CD4-positive, CD25-positive, alpha-beta regulatory T cell (primary cell): ENCODE measurements at places on chromosomes 6 and 20.

- peaks cover 39% of the 10 kb centered on the region for H3K36me3 ChIP-seq
- H3K27ac ChIP-seq: no peak overlapping the region
- H3K4me3 ChIP-seq: no peak overlapping the region
- no peak for DNase-seq
- no peaks in the 10 kb centered on the region for H3K27me3 ChIP-seq
These were observed 52.9 kb downstream of the RPP40 start for GRCh38 chr6:4950836-4951533.

- H3K27me3 ChIP-seq: no peaks in the 10 kb centered on the region
- no peak overlapping the region for H3K27ac ChIP-seq
- H3K36me3 ChIP-seq: no peaks in the 10 kb centered on the region
- no peak overlapping the region for H3K4me3 ChIP-seq
These were observed 21.7 kb downstream of the CST9L start for GRCh38 chr20:23546435-23547144.

- H3K27ac ChIP-seq: peak overlapping the region; percentile 89
- H3K4me1 ChIP-seq: peaks cover 44% of the 10 kb centered on the region
- no peak for DNase-seq
- H3K27me3 ChIP-seq: no peaks in the 10 kb centered on the region
- peak overlapping the region; percentile 85 for H3K4me3 ChIP-seq
These were observed 670 bp downstream of the NCOA5 start for GRCh38 chr20:46089167-46089416.

DNA sequence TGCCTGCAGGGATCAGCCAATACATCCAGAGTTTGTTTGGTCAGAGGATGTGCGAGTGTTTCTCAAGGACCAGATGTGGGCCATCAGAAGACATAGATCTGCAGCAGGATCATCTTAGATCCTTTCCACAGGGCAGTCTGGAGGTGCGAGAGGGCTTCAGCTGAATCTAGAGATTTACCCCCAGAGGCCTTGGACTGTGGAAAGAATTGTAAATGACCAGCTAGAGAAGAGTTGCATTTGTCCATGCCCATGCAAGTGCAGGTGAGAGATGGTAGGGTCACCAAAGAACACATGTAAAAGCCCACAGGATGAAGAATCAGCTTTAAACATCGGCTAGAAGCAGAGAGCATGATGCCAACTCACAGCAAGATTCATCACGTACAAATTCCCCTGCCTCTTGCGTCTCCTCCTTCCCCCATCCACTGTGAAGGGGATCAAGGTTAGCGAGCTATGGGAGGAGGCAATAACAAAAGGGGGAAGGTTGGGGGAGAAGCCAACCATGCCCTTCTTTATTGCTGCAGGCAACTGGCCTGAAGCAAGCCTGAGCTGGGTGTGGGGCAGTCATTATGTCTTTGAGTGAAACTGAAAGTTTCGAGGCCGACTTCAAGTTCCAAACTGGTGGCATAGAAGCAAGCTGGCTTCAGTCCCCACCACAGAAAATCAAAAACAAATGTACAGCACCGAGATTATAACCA lies 83.5 kb downstream of the SCML4 start:
- DNase-seq: peak; percentile 38
- peaks cover 47% of the 10 kb centered on the region for H3K4me1 ChIP-seq
- peaks cover 22% of the 10 kb centered on the region for H3K36me3 ChIP-seq
- H3K4me3 ChIP-seq: peak overlapping the region; percentile 75
- H3K27me3 ChIP-seq: no peaks in the 10 kb centered on the region
- peak overlapping the region; percentile 52 for H3K27ac ChIP-seq

DNA sequence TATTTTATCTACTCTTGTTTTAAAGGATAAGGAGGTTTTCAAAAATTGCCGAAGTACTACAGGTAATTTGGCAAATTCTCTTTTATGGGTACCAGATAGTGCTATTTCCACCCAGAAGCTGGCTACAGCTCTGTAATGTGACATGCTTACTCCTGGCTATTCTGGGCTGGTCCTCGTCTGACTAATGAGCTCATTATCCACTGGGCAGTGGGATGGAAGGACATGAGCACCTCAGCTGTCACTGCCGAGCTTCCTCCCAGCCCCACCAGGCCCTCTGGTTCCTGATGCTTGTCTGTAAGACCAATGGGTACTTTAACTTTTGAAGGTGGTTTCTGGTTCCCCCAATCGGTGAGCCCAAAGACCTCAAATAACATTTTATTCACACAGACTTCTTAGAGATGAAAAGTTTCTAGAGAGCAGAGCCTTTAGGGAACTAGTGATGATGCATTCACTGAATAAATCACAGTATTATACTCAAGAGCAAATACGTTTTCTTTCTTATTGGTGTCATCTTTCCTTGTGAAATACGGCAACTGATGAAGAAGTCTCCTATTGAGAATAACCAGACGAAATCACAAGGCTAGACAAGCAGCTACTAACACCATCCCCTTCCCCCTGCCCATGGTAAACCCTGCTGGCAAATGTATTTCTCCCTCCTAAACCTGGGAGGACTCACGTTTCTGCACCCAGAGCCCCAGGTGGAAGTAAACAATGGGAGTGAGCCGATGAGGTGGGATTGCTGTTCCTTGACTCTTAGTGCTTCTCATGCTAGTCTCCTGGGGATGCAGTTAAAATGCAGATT lies 80.8 kb downstream of the SLC22A3 start:
- H3K27me3 ChIP-seq: peaks cover 13% of the 10 kb centered on the region
- H3K36me3 ChIP-seq: no peaks in the 10 kb centered on the region
- DNase-seq: no peak
- peaks cover 5% of the 10 kb centered on the region for H3K4me1 ChIP-seq
- no peak overlapping the region for H3K27ac ChIP-seq

DNA sequence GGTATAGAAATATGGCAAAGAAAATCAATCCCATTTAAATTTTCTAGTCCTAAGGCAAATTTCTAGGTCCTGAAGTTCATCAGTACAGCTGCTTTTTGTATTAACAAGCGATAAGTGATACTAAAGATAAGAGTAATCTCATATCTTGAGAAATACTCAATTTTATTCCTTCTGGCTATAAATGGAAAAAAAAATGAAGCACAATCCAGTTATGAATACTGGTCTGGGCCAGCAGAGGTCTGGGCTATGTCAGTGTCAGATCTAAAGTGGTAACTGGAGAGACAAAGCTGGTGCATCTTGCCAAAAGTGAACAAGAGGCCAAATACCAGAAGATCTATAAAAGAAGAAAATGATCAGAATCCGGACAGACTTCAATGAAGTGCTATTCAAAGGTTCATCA lies 126.4 kb downstream of the FUT9 start:
- no peak overlapping the region for H3K4me3 ChIP-seq
- no peaks in the 10 kb centered on the region for H3K36me3 ChIP-seq
- H3K27ac ChIP-seq: no peak overlapping the region
- DNase-seq: no peak
- H3K4me1 ChIP-seq: no peaks in the 10 kb centered on the region

GRCh38 chr20:2800521-2801285 lies at the start of gene CPXM1:
Gene CPXM1 (minus strand): TSS chr20:2800627. CDS start chr20:2800572, 55 bp downstream.
- H3K36me3 ChIP-seq: no peaks in the 10 kb centered on the region
- H3K4me3 ChIP-seq: no peak within 1 kb of the TSS
- H3K27ac ChIP-seq: no peak within 1 kb of the TSS

GRCh38 chr6:13139119-13139518 lies 189.2 kb downstream of the TBC1D7 start:
- no peaks in the 10 kb centered on the region for H3K27me3 ChIP-seq
- H3K36me3 ChIP-seq: no peaks in the 10 kb centered on the region
- no peak overlapping the region for H3K4me3 ChIP-seq
- DNase-seq: no peak
- H3K27ac ChIP-seq: no peak overlapping the region
- H3K4me1 ChIP-seq: no peaks in the 10 kb centered on the region

DNA sequence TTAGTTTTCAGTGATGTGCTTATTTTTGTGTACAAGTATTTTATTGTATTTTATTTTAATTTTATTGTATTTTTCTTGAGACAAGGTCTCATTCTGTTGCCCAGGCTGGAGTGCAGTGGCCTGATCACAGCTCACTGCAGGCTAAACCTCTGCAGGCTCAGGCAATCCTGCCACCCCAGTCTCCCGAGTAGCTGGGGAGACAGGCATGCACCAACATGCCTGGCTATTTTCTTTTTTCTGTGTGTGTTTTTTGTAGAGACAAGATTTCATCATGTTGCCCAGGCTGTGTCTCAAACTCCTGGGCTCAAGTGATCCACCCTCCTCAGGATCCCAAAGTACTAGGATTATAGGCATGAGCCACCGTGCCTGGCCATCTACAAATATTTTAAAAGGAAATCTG lies 146.3 kb downstream of the MANEA start:
- no peaks in the 10 kb centered on the region for H3K4me1 ChIP-seq
- H3K27me3 ChIP-seq: no peaks in the 10 kb centered on the region
- H3K27ac ChIP-seq: no peak overlapping the region
- no peak overlapping the region for H3K4me3 ChIP-seq
- no peak for DNase-seq

DNA sequence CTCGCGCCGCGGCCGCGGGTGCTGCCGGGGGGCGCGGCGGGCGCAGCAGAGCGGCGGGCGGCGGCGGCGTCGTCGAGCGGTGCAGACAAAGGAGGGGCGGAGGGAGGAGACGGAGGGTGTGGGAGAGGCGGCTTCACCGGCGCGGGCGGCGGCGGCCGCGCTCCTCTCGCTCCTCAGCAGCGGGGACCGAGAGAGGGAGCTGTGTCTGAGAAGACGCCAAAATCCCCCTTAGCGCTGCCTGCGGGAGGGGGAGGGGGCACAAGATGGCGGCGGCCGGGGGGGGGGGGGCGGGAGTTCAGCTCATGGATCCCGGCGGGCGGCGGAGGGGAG lies 296 bp downstream of the ADNP start:
- H3K4me3 ChIP-seq: no peak overlapping the region
- peaks cover 34% of the 10 kb centered on the region for H3K36me3 ChIP-seq
- no peak for DNase-seq
- no peaks in the 10 kb centered on the region for H3K27me3 ChIP-seq
- peaks cover 44% of the 10 kb centered on the region for H3K4me1 ChIP-seq

DNA sequence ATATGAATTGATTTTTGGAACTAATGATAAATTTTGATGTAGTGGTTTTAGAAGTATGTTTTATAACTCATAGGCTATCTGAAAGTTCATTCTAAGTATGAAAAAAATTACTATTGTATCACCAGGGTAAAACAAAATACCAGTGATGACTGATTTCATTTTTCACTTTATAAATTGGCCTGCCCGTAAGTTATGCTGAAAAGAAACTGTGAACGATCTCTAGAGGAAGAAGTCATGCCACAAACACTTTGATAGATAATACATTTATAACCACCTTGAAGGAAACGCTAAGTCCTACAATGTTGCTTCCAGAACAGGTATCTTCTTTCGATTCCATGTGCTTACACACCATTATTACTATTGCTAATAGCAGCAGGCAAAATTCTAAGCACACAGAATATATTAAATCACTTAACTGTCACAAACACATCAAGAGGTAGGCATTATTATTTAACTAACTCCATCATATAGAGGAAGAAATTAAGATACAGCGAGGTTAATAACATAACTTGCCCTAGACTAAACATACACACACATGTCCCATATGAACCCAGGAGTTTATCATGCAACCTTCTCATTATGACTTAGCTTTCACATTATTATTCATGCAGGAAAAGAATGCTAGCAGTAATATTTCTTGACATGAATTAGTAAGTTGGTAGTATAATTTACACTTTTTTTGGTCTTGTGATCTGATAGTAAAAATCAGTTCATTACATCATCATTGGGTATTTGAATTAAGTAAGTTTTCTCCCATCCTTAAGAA lies 44.7 kb downstream of the RGS17 start:
- H3K27ac ChIP-seq: no peak overlapping the region
- no peaks in the 10 kb centered on the region for H3K27me3 ChIP-seq
- no peaks in the 10 kb centered on the region for H3K4me1 ChIP-seq
- DNase-seq: no peak
- H3K36me3 ChIP-seq: no peaks in the 10 kb centered on the region

DNA sequence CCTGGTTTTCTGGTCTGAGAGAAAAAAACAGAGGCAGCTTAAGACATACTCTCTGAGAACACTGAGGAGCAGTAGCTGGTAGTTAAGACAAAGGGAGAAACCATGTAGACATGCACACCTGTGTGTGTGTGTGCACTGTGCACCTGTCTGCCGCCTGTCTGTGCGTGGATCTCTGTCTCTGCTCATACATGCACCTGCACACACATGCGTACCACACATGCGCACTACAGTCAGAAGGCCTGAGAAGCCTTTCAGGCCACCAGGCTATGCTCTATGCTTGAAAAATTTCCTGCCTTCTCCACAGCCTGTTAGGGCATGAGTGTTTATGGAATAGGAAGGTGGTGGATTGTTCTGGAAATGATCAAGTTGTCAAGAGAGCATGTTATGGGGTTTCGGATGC lies 103.5 kb downstream of the CDH4 start:
- H3K4me3 ChIP-seq: no peak overlapping the region
- no peak for DNase-seq
- no peak overlapping the region for H3K27ac ChIP-seq
- H3K27me3 ChIP-seq: no peaks in the 10 kb centered on the region

DNA sequence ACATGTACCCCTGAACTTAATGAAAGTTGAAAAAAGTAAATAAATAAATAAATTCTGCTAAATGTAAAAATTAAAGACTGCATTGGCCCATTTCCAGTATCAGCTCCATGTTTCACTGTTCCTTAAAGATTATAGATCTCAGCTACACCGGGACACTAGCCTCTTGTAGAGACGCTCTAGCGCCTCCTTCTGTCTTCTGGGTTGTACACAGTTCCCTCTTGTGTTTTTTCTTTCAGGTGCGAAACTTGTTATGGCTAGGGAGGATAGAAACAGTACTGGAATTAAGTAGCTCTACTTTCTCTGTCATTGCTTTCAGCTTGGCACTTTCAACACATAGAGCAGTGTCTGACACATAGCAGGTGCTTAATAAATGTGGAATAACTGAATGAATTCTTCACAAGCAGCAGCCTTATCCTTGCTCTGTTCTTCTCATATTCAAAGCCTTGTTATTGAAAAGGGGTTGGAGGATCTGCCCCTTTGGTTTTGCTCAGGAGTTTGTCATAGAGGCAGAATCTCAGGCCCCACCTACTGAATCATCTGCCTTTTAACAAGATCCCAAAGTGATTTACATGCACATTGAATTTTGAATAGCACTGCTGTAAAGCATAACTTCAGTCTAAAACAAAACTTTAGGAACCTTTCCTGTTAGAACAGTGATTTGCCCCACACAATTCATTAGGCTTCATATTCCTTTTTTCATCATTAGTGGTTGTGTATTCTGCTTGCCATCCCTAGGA lies 92.3 kb downstream of the FIG4 start:
- no peak overlapping the region for H3K4me3 ChIP-seq
- peaks cover 15% of the 10 kb centered on the region for H3K36me3 ChIP-seq
- H3K27me3 ChIP-seq: no peaks in the 10 kb centered on the region
- no peaks in the 10 kb centered on the region for H3K4me1 ChIP-seq
- no peak for DNase-seq

GRCh38 chr6:87574237-87574804 lies 15.5 kb downstream of the RARS2 start:
- H3K27ac ChIP-seq: no peak overlapping the region
- peak overlapping the region; percentile 8 for H3K4me3 ChIP-seq
- H3K4me1 ChIP-seq: peaks cover 23% of the 10 kb centered on the region
- H3K27me3 ChIP-seq: no peaks in the 10 kb centered on the region
- no peak for DNase-seq
- peaks cover 10% of the 10 kb centered on the region for H3K36me3 ChIP-seq

GRCh38 chr6:87925373-87926060 lies 122.1 kb upstream of the SPACA1 start:
- no peak overlapping the region for H3K27ac ChIP-seq
- H3K27me3 ChIP-seq: no peaks in the 10 kb centered on the region
- no peak for DNase-seq
- no peak overlapping the region for H3K4me3 ChIP-seq
